ENCODE measurements at places on chromosomes 2 and 18.

DNA sequence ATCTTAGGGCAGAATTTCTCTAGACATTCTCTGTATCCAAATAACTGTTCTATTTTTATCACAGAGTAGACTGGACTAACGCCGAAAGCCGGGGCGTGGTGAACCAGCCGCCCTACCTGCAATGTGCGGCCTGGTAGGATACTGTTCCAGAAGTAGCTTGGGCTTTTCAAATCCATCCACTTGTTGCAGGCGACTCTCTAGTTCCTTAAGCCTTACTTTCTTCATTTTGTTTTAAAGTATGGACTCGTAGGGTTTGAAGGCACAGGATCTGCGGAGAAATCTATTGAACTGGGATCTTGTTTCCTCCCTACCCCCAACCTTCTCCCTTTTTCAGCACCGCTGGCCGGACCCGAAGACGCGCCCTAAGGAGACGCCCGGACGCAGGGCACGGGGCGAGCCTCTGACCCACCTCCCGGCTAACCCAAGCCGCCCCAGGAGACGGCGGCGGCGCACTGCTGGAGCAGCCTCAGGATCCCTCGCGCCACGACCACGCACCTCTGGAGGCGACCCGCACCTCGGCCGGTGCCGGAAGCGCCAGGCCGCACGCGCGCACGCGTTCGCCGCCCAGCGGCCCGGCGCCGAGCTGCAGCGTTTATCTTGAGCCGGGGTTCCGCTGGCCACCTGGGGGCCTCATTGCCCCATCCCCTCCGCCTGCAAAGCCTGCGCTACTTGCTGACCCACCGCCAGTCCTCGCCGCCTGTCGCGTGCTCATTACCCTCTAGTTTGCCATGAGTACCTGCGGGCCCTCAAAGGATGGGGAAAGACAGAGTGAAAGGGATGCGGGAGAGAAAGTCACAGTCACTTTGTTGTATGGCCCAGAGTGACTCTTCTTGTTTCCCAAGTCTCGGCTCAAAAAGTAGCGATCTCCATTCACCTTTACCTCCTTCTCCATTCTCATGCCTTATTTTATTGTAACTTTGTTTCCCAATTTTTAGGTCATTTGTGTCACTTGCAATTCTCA is at the start of gene METTL5:
METTL5 (minus strand) TSS at position 533 of the 961 bp plus-strand sequence; CDS start at position 225, 308 bp downstream.
- H3K36me3 ChIP-seq = no peaks in the 10 kb centered on the region
- peak; percentile 83 for DNase-seq
- no peaks in the 10 kb centered on the region for H3K27me3 ChIP-seq
- peak within 1 kb of the TSS; percentile 35 for H3K27ac ChIP-seq

DNA sequence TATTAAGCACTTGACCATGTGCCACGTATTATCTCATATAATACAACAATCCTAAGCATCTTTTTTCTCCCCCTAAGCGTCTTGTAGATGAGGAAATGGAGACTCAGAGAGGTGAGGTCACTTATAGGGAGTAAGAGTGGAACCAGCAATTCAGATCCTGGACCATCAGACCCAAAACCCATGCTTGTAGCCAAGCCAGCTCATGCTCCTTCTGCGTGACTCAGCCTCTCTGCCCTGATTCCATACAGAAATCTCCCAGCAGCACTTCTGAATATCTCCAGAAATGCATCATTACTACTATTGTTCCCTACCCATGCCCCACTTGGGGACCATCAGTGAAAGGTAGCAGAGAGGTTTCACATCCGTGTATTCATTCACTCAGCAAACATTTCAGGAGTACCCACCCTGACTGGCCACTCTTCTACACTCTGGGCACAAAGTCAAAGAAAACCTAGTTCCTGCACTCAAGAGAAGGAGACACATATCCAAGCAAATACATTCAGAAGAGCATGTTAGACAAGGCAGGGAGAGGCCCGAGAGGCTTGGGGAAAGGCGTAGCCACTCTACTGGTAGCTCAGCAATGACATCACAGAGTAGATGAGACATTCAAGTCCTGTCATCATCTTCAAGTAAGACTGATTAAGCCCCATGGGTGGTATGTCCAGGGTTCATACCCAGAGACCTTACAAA is 141.9 kb downstream of the MTCL1 start:
- no peaks in the 10 kb centered on the region for H3K27me3 ChIP-seq
- H3K27ac ChIP-seq = no peak overlapping the region
- no peak for DNase-seq
- no peaks in the 10 kb centered on the region for H3K36me3 ChIP-seq

DNA sequence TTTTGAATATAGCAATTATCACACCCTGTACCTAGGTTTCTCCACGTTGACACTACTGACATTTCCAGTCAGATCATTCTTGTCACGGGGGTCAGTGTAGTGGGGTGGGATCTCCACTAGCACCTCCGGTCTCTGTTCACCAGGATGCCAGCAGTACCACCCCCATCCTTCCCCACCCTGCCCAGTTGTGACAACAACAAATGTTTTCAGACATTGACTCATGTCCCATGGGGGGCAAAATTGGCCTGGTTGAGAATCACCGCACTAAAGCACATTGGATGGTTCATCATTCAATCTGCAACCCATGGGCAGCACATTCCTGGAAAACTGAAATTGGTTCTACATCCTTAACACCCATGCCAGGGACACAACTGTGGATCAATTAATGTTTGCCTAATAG is 32.3 kb downstream of the FEZ2 start:
- no peak overlapping the region for H3K27ac ChIP-seq
- no peaks in the 10 kb centered on the region for H3K27me3 ChIP-seq
- H3K4me3 ChIP-seq = no peak overlapping the region
- H3K36me3 ChIP-seq = no peaks in the 10 kb centered on the region
- peaks cover 8% of the 10 kb centered on the region for H3K4me1 ChIP-seq

- H3K4me1 ChIP-seq = no peaks in the 10 kb centered on the region
- H3K4me3 ChIP-seq = no peak overlapping the region
- DNase-seq = no peak
- H3K27me3 ChIP-seq = no peaks in the 10 kb centered on the region
- no peak overlapping the region for H3K27ac ChIP-seq
Observed at GRCh38 chr18:55830544-55830943, 242.6 kb upstream of the TCF4 start.

DNA sequence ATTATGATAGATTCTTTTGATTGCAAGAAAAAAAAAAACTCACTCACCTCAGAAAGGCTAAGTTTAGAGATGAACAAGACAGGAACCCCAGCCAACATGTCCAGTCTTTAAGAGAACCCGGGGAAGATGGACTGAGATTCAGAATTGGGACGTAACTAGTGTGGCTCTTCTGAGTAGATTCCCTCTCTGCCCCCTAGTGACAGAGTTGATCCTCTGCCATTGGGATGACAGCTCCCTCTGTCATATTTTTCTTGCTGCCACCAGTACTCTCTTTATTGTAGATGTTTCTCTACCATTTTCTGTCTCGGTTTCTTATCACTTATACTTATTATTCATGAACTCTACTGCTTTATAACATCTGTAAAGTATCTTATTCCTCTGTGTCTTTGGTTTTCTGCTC is 77.7 kb downstream of the GULP1 start:
- H3K4me3 ChIP-seq = no peak overlapping the region
- H3K36me3 ChIP-seq = no peaks in the 10 kb centered on the region
- DNase-seq = peak; percentile 58
- no peak overlapping the region for H3K27ac ChIP-seq
- H3K27me3 ChIP-seq = no peaks in the 10 kb centered on the region

DNA sequence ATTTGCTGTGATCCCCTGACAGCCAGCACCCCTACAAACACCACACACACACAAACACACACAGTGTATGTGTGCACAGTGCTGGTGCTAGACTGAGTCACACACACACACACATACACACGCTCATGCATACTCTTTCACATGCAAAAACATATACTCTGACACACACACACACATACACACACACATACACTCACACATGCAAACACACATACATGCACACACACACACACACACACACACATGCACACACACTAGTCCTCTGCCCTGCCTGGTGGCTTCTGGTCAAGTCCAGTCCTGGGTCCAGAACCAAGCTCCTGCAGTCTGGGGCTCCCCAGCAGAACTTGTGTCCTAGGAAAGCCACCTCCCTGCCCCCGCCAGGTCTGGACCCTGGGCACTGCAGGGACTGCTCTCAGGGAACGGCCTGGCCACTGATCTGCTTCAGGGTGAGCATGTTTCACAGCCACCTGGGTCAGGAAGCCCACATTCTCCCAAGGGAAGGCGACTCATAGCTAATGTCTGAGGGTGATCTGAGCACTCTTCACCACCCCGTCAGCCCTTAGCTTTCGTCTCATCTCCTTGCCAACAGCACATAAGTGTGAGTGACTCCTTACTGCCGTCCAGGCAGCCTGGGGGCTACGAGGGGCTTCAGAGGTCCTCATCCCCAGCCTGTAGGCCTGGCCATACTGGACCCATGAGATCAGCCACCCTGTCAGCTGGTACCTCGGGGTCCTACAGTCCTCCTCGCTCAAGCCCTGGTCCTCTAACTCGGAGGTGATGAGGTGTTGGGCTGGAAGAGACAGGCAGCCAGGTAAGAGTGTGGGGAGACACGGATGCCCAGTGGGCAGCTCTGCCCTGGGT is 88.1 kb downstream of the MCFD2 start:
- no peaks in the 10 kb centered on the region for H3K27me3 ChIP-seq
- H3K36me3 ChIP-seq = no peaks in the 10 kb centered on the region
- no peaks in the 10 kb centered on the region for H3K4me1 ChIP-seq
- no peak overlapping the region for H3K4me3 ChIP-seq
- H3K27ac ChIP-seq = no peak overlapping the region

DNA sequence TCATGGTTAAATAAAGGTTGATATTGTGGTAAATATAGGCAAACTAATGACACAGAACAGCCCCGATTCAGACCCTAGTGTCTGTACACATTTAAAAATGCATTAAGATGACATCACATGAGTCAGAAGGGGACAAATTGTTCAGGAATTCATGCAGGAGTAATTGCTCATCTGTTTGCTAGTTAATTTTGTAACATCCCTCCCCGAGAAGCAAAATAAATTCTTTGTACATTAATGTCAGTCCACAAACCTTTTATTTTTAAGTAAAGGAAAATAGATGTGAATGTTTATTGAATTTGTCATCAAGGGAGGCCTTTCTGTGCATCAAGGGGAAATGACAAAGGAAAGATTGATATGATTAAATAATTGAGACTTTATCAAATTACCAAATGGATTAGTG is 69.9 kb downstream of the SH3BP4 start:
- H3K27me3 ChIP-seq = no peaks in the 10 kb centered on the region
- no peak overlapping the region for H3K27ac ChIP-seq
- no peaks in the 10 kb centered on the region for H3K36me3 ChIP-seq
- DNase-seq = no peak
- no peak overlapping the region for H3K4me3 ChIP-seq

DNA sequence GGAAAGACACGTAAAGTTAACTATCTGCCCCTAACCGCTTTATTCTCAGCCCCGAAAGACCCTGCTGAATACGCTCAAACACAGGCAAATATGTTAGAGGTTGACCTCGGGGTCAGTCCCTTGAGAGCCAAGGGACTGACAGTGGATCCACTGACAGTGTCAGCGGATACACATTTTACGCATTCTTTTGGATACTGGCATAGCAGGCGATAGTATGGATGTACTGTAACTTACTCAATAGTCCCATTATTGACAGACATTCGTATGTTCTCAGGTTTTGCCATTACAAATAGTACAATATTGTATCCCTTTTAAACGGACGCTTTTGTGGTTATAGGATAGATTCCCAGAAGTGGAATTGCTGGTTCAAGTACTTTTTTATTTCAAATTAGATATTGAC is 13.4 kb downstream of the ATP6V1B1 start:
- no peaks in the 10 kb centered on the region for H3K36me3 ChIP-seq
- DNase-seq = no peak
- H3K4me3 ChIP-seq = no peak overlapping the region
- H3K4me1 ChIP-seq = no peaks in the 10 kb centered on the region
- peaks cover 14% of the 10 kb centered on the region for H3K27me3 ChIP-seq
